ENCODE measurements at places on chromosomes 2 and 18.

- no peak for DNase-seq
Measured at GRCh38 chr2:220433131-220433530, 805.7 kb downstream of the SLC4A3 start.

GRCh38 chr2:159010340-159010739 is 41.9 kb downstream of the TANC1 start:
- DNase-seq, result no peak

- DNase-seq, result no peak
Measured at GRCh38 chr2:190266314-190266713, 53.3 kb downstream of the HIBCH start.

DNA sequence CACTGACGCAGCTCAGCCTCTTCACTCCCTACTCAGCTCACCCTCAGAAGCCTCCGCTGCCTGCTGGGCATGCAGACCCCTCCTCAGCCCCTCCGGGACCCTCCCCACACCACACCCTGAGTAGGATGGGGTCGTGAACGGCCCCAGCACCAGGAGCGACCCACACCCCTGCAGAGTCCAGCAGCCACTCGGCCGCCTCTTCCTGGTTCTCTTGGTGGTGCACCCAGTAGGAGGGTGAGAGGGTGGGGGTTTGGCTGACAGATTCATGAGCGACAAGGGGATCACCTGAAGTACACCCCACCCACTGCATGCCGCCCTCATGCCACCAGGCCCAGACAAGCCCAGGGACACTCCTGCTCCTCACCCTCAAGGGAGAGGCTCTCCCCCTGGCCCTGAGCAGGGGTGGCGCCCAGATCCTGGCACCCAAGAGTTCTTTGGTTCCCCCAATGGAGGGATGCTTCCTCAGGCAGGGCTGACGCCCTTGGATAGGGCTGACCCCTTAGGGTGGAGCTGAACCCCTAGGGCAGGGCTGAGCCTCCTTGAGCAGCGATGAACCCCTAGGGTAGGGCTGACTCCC is 76.6 kb upstream of the GPC1 start:
- no peak for DNase-seq

DNA sequence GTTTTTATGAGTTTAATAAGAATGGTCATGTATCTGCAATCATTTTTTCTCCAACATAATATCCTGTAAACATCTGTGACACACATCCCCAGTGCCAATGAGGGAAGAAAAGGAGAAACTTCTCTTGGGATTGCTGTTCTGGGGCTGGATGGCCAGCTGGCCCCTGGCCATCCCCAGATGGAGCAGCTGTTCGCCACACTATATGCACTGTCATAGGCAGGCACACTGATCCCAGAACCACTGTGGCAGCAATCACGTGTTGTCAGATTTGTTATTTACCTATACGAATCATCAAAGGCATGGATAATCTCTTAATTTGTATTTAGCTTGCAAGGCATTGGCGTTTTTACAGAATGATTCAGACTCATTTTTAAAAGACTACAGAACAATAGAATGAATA is 167.6 kb upstream of the ACAA2 start:
- no peak for DNase-seq

GRCh38 chr2:15733867-15734673 is 142.4 kb downstream of the DDX1 start:
- DNase-seq, result peak; percentile 3

GRCh38 chr2:127632592-127633489 is 13.1 kb upstream of the GPR17 start:
- no peak for DNase-seq

- no peak for DNase-seq
Measured at GRCh38 chr2:102099536-102100298, 42.8 kb upstream of the IL1R1 start.

DNA sequence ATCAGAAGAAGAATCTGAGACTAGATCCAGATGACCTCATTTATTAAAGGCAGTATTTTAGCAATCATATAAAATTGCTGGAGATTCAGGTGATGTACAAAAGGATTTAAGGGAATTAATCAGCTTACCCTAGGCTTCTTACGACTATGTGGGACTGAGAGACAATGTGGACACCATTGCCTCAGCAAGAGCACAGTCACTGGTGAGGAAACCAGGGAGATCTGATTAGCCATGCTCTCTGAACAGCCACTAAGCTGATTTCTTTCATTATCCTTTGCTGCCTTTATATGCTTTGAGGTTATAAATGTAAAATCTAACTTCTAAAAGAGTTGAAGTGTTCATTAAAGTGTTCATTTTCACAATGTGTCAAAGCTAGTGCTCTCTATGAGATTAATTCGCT is 22.7 kb upstream of the GULP1 start:
- no peak for DNase-seq

DNA sequence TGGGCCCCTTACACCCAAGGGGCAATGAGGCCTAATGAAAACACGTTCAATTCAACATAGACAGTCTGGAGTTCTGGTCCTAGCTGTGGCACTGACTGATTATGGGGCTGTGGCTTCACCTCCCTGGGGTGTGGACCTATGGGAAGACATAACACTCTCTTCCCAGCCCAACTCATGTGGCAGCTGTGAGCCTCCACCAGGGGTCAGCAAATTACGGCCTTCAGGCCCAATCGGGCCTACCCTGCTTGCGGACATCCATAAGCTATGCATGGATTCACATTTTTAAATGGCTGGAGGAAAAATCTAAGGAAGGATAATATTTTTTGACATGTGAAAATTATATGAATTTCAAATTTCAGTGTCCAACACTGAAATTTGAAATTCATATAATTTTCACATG is 101.3 kb downstream of the LOXHD1 start:
- DNase-seq, result peak; percentile 51

DNA sequence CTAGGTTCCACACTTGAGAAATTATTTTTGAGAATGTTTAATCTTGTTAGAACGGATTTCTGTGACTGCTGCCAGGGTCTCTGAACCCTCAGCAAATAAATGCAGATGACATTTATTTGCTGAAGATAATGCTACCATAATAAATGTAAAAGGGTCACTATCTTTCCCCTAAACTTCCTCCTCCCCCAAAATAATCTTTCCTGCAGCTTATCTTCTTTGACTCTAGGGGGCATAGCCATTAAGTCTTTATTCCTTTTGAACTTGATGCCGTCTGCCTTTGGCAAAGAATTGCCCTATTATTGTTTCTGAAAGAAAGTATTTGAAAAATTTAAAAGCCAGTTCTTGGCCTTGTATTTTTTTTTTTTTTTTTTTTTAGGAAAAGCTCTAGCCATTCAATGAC is 63.6 kb upstream of the ACSL3 start:
- peak; percentile 37 for DNase-seq

DNA sequence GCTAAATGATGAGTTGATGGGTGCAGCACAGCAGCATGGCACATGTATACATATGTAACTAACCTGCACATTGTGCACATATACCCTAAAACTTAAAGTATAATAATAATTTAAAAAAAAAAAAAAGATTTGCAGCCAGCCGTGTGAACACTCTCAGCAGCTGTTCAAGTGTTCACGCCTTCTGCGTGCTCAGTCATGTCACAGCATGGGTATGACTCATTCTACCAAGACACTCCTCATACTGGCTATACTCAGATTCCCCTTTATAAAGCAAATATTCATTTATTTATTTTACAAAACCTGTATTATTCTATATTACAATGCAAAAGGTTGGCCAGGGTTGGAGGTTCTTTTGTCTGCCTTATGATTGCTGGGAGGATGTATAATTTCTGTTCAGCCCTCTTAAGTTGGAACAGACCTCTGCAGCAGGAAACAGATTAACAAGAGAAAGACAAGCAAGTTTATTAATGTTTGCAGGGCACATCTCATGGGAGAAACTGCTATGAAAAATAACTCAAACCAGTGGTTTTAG is 1230.6 kb upstream of the CHAC2 start:
- no peak for DNase-seq

- DNase-seq, result no peak
Measured at GRCh38 chr18:44805176-44805575, 124.5 kb downstream of the SETBP1 start.

- DNase-seq, result no peak
Measured at GRCh38 chr2:118197011-118197675, 108.9 kb downstream of the INSIG2 start.

GRCh38 chr2:236781933-236782816 is 212.6 kb downstream of the ACKR3 start:
- DNase-seq, result no peak

DNA sequence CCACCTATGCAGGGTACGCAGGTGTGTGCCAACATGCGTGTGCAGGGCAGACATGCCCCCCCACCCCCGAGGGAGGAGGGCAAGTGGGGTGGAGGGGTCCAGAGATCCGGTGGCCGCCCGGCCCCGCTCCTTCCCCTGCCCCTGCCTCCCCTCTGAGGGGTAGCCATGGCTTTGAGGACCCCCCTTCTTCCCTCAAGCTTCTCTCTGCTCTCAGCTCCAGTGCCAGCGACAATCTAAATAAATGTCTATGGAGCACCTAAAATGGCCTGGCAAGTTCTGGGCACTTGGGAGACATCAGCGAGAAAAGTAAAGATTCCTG is 91.9 kb downstream of the ZFP36L2 start:
- no peak for DNase-seq

- no peak for DNase-seq
Measured at GRCh38 chr2:227368574-227368973, 10.5 kb downstream of the TM4SF20 start.

- peak; percentile 40 for DNase-seq
Measured at GRCh38 chr2:69642709-69643601, 584 bp downstream of the AAK1 start.

DNA sequence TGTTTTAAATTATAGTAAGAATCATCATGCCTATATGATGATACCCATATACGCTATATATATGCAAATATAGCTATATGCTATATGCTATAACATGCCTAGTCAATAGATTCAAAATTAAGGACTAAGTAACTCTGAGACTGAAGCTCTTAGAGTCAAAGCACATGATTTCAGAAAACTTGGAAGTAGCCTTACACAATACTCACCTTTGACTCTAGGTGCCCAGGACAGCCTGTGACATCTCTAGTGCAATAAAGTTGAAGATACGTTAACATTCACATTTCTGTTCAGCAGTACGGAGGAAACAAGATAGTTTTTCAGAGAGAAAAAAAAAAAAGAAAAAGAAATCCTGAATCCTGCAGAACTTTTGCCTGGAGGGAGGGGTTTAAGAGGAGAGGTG is 149.7 kb upstream of the PIK3C3 start:
- no peak for DNase-seq

DNA sequence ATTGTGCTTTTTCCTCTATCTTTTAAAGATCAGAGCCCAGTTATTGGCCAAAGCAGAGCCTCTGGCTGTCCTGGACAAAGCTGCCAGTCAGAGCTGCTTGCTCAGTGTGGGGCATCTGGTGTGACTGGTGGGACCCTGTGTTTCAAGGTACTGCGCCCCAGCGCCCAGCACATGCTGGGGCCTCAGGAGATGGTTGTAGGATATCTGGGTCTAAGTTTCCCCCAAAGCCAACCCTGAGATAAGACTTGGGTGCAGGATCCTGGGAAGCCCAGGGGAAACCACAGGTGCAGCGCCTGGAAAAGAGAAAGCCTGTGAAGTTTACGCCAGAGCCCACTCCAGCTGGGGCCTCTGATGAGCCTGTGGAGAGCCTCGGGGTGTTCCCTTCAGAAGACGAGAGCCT is 117.7 kb downstream of the RPIA start:
- DNase-seq, result no peak

GRCh38 chr2:128594651-128594910 is 275.9 kb upstream of the HS6ST1 start:
- no peak for DNase-seq

- DNase-seq, result no peak
Measured at GRCh38 chr2:102025583-102026267, 34.0 kb downstream of the IL1R2 start.

Measured in hippocampal formation (tissue), 2 donors.